ENCODE measurements at places on chromosomes 4 and X.

- DNase-seq = no peak
Measured at GRCh38 chr4:7652451-7652881, 217.7 kb upstream of the PSAPL1 start.

DNA sequence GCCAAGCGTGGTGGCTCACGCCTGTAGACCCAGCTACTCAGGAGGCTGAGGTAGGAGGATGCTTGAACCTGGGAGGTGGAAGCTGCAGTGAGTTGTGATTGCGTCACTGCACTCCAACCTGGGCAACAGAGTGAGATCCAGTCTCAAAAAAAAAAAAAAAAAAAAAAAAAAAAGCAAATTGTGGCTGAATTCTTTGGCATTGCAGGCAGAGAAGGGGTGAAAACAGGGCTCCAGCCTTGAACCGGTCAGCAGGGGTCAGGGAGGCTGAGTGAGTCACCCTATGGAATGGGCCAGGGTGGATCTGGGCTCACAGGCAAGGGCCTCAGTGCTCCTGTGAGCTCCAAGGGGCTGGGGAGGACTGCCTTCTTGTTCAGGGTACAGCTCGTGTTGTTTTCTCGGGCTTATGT is 13.2 kb upstream of the FAM3A start:
- no peak for DNase-seq

- no peak for DNase-seq
Measured at GRCh38 chrX:23845351-23845817, 62.4 kb downstream of the APOO start.

DNA sequence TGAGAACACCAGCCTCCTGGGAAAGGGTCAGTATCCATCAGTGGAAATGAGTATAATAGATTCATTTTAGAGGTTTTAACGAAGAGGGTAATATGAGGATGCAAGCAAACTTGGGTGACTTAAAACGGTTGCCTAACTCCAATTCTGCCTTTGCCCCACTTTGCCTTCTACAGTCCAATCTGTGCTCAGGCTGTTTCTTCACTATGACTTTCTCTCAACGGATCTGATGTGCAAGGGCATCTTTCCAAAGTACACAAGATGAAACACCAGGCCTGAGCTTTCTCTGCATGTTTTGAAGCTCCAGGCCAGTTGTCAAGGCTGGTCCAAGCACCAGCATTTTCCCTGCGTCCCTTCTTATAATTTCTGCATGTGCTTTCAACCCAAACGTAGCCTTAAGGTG is 68.0 kb upstream of the TMEM164 start:
- DNase-seq = peak; percentile 1

DNA sequence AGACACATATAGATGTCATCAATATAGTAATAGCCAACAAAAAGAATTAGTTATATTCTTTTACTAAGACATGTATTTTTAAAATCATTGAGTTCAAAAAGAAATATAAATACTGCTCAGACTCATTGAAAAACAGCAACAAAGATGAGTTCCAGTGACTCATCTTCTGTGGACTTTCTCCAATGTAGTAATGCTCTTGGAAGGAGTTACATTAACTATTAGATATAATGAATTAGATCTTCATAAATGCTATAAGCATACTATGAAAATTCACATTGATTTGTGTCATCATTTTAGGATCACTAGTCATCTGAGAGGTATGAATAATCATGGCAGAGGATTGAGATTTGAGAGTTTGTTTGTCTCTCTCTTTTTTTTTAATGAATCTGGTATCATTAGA is 547.8 kb upstream of the PCDH7 start:
- DNase-seq = no peak

DNA sequence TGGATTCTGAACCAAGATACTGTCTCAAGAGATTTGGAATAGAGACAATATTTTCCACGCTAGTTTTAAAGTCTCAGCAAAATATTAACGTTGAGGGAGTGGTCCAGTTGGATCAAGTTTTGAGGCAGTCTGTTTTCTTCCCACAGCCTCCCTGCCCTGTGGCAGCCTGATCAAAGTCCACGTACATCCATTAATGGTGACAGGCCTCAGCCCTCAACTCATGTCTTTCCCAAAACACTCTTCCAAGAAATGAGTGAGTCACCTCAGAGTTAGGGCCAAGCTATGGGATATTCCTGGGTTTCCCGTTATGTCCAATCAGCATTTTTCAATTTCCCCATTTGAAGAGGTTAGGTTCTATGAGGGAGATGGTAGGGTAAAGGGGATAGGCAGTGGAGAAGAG is 28.5 kb downstream of the EGFL6 start:
- no peak for DNase-seq
